ENCODE measurements at places on chromosomes 3 and 15.

GRCh38 chr15:28918141-28918983 is 32.6 kb downstream of the APBA2 start:
- DNase-seq, result no peak

- no peak for DNase-seq
Observed at GRCh38 chr15:45333550-45333949, 44.8 kb downstream of the GATM start.

DNA sequence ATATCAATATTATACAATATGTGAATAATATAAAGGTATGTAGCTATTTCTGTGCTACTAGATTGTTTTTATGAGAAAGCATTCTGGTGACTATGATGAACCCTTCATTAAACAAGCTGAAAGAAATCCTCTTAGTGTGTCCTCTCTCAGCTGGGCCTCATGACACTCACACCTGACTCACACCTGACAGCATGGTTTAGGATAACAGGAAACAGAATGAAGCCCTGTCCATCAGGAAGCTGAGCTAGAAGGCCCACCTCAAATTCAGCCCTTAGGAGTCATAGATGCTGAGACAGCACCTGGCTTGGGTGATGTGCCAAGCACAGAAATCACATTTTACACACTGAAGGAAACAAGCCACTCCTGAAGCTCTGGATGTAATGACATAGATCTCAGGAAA is 30.8 kb downstream of the CHCHD4 start:
- DNase-seq, result no peak

DNA sequence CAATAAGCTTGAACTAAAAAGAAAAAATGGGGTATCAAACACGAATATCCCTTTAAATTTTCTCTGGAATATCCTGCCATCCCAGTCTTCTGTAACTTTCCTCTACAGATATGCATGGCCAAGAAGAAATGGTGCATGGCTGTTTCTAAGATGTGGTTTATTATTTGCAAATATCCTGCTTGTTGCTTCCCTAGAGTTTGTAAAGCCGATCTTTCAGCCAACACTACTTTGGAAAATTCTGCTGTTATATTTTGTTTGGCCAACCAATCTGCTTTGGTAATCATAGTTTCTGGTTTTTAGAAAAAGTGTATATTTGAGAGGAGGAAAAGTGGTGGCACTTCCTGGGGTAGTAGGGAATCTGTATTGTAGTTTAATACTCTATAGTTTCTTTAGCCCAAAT is 13.9 kb downstream of the PHLDB2 start:
- DNase-seq, result no peak

GRCh38 chr15:72086010-72086697 is 31.8 kb downstream of the MYO9A start:
- no peak for DNase-seq

DNA sequence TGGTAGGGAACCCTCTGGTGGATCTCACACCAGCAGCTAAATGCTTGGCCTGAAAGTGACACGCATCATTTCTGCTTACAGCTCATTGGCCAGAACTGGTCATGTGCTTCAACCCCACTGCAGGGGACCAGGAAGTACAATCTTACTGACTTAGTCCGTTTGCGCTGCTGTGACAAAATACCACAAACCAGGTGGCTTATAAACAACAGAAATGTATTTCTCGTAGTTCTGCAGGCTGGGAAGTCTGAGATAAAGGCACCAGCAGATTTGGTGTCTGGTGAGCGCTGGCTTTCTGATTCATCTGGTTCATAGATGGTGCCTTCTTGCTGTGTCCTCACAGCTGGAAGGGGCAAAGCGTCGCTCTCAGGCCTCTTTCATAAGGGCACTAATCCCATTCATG is 77.4 kb upstream of the SELENOK start:
- DNase-seq, result no peak

- no peak for DNase-seq
Observed at GRCh38 chr3:157618075-157618760, 115.0 kb upstream of the VEPH1 start.

- no peak for DNase-seq
Observed at GRCh38 chr3:17258823-17259436, 374.2 kb downstream of the PLCL2 start.

DNA sequence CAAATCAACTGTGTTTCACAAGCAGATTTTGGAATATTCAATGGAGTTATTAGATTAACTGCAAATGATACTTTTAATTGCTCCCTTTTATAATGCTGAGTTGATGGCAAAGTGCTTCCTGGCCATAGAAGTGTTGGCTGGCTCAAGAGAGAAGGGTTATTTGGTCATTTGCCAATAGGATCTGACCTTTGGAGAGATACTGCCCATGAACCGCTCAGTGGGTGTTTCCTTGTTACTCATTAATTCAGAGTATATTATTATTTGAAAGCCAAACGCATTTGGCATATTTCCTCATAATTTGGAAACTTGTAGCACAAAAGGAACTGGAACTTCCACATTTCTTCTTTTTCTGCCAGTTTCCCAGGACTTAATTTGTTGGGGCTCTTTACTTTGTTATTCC is 234.7 kb downstream of the CDIN1 start:
- no peak for DNase-seq

DNA sequence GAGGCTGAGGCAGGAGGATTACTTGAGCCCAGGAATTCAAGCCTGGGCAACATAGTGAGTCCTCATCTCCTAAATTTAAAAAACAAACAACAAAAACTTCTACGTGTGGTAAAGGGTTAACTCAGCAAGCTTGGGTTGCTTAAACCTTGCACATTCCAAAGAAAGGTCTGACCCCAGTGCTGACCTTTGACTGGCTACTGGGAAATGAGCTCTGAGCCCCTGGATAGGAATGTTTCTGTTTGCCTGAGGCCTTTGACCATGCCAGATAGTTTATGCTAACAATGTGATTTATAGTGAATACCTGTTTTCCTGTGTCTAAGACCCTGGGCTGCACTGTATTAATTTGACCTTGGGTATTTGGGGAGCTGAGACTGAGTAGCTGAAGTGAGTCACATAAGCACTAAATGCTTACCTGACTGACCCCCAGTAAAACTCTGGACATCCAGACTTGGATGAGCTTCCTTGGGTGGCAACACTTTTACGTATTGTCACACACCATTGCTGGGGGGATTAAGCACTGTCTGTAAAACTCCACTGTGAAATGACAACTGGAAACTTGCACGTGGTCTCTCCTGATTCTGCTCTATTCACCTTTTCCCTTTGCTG is 20.7 kb downstream of the TCAIM start:
- DNase-seq, result no peak

- no peak for DNase-seq
Observed at GRCh38 chr3:135970506-135971116, 5.1 kb downstream of the PPP2R3A start.

- DNase-seq, result no peak
Observed at GRCh38 chr15:77476995-77477394, 56.3 kb downstream of the HMG20A start.

- no peak for DNase-seq
Observed at GRCh38 chr3:104102386-104102785, 1264.3 kb upstream of the ALCAM start.

DNA sequence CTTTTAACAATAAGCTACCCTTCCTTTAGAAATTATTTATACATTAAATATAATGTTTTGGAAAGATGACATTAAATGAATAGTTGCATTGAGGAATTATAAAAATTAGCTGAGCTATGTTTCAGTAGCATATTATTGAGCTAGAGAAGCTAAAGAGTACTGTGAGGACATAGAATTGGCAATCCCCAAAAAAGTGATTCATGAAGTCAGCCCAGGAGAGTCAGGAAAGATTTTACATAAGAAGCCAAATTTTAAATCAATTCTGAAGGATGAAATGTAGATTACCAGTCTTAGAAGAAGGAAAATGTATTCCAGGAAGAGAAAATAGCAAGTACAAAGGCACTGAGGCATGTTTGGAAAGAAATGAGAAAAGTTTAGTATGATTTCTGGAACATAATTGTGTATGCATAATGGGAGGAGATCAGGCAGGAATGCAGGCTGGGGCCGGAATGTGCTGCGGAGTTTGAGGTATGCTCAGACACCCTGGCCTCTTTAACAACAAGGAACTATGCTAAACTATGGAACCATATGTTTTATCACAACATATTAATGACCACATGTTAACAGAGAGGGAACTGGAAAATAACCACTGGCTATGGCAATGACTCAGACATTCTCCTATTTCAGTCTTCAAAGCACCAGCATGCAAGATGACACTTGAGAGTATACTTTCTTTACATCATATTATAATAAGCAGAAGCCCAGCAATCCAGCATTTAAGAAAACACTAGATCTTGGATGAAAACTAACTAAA is 103.3 kb upstream of the COL8A1 start:
- DNase-seq, result no peak

GRCh38 chr3:2783261-2783660 is 326.9 kb downstream of the IL5RA start:
- no peak for DNase-seq

DNA sequence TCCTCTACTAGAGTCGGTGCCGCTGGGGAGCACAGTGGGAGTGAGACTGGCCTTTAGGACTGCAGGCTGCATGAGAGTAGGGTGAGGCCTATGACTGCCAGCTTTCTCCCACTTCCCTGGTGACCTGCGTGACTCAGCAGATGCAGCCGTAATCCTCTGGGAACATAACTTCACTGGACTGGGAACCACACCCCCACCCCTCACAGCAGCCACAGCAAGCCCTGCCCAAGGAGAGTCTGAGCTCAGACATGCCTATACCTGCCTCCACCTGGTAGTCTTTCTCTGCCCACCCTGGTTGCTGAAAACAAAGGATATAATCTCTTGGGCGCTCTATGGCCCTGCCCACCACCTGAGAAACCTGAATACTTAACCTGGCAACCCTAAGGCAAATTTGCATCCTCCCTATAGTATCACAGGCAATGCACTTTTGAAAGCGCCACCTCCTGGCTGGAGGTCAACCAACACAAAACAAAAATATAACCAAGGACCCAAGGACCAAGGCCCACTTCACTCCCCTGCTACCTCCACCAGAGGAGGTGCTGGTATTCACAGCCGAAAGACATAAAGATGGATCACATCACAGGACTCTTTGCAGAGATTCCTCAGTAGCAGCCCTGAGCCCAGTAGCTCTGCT is 308.9 kb downstream of the CTNNB1 start:
- DNase-seq, result no peak

DNA sequence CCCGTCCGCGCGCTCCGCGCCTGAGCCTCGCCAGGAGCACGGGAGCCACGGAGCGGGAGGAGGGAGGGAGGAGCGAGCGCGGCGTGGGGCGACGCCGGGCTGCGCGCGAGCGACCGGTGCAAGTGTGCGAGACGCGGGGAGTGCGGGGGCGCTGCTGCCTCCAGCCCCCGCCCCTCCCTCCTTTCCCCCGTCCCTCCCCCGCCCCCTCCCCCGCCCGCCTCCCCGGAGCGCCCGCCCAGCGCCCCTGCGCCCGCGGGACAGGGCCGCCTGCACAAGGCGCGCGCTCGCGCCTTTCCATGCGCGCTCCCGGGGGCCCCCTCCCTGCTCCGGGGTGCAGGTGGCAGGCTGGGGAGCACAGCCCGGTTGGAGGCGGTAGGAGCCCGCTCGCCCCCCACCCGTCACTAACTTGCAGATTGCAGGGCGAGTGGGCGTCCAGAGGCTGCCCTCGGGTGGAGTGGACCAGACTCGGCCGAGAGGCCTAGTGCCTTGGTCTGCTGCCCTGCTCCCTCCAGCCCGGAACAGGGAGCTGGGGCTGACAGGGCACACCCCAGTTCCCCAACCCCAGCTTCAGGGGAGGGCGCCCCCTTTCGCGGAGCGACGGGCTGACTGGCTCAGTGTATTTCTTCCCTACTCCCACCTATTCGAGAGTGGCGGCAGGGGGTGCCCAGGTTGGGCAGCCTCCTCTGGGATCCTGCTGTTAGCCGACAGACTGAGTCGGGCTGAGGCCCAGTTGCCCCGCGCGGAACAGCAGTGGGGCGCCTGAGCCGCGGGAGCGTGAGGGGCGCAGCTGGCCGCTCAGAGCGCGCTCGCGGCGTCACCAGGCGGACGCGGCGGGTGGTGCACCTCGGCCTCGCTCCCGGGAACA is at the start of gene WNT7A:
WNT7A (minus strand) TSS at position 126 of the 865 bp plus-strand sequence. CDS start 255 bp downstream, outside the sequence.
- no peak for DNase-seq

DNA sequence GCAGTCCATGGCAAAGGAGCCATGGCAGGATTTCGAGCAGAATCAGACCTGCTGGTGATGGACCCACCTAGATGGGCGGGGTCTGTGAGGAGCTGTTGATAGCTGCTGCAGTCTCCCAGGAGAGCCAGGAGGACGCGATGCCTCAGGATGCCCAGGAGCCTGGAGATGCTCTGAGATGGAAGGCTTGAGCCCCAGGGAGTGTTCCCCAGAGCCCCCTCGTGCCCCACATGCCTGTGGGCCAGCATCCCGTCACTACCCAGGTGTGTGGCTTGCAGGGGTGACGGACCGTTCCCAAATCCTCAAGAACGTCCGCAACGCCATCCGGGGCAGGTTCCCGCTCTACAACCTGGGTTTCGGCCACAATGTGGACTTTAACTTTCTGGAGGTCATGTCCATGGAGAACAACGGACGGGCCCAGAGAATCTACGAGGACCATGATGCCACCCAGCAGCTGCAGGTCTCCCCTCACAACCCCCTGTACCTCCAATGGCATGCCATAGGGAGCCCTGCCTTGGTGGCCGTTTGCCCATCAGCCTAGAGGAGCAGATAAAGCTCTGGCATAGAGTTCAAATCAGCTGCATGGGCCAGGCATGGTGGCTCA is 6.7 kb downstream of the ITIH1 start:
- DNase-seq, result no peak

DNA sequence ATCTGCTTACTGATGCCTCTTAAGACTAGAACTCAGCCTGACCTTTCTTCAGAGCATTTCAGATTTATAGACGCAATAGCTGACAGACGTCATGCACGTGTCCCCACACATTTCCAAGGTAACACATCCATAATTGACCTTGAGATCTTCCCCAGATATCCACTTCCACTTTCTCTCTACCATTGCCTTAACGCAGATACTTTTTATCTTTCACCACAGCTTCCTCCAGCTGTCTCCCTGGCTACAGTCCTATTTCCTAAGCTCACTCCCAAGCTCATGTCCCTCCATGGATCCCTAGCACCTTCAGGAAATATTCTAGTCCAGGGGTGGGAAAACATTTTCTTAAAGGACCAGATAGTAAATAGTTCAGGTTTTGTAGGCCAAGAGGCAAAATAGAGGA is 173.0 kb upstream of the MITF start:
- no peak for DNase-seq

- DNase-seq, result no peak
Observed at GRCh38 chr3:197430502-197430901, 125.3 kb downstream of the BDH1 start.

DNA sequence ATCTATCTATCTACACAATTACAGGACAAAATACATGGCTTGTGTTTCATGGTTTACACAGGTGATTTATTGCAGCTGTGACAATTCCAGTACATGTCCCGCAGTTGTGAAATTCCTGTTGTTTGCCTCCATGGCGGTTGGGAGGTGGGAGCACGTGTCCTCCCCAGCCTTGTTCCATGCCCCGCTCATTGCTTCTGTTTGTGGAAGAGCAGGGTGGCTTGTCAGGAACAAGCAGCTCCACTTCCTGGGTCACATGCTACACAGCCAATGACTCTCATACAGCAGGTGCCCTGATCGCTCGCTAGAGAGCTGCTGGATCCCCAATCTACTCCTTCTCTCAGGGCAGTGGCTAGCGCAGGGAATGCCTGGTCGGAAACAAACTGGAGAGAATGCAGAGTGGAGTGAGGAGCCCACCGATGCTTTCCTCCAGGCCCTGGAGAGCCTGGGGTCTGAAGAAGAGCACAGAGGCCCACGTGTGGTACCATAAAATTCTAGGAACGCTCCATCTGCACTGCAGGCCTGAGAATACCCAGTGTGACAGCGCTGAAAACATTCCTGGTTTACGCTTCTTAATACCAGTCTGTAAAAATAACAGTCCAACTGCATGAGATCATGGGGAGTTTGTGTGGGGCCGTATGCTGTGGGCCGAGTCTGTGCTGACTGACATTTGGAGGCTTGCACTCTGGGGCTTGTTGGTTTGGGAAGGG is 270.6 kb upstream of the RGMA start:
- DNase-seq, result no peak

- no peak for DNase-seq
Observed at GRCh38 chr3:197577366-197578074, 21.8 kb upstream of the BDH1 start.

Measured in GF-D8 (cell line).